ENCODE measurements at places on chromosomes 1 and 21.
A peak's percentile ranks its signal among the peaks of the same experiment; 100 is the strongest.

DNA sequence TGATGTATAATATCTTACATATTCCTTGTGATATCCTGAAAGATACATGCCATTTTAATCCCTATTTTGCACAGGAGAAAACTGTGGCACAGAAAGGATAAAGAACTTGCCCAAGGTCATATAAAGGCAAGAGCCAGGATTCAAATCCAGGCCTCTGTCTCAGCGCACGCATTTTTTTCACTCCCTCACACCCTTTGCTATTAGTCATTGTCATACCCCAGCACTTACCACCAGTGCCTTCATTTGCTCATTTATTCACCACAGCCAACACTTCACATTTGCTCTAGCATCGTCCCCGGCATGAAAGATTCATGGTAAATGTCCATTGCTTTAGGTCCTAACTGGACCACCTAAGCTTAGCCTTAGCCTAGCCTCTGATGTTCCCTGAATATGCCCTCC lies 14.2 kb downstream of the ALX3 start:
- no peak for DNase-seq

DNA sequence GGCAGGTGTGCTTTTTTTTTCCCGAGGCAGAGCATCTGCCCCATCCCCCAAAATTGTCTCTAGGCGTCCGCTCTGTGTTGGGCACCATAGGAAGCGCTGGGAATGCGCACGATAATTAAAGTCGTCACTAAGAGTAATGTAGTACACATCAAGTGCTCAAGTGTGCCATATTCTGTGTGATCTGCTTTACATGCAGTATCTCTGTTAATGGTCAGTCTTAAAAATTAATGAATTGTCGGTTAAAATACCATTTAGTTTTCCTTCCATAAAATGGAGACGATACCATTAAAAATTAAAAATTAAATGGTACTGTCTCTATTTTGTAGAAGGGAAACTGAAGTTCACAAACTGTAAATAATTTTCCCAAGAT lies 544 bp upstream of the CCT8 start:
- no peak for DNase-seq

- no peak for DNase-seq
Measured at GRCh38 chr21:32648165-32648564, 36.0 kb upstream of the CFAP298 start.

GRCh38 chr21:42570841-42571387 lies 57.3 kb downstream of the SLC37A1 start:
- DNase-seq: no peak

GRCh38 chr21:20258542-20258941 lies 739.7 kb upstream of the NCAM2 start:
- DNase-seq: no peak

DNA sequence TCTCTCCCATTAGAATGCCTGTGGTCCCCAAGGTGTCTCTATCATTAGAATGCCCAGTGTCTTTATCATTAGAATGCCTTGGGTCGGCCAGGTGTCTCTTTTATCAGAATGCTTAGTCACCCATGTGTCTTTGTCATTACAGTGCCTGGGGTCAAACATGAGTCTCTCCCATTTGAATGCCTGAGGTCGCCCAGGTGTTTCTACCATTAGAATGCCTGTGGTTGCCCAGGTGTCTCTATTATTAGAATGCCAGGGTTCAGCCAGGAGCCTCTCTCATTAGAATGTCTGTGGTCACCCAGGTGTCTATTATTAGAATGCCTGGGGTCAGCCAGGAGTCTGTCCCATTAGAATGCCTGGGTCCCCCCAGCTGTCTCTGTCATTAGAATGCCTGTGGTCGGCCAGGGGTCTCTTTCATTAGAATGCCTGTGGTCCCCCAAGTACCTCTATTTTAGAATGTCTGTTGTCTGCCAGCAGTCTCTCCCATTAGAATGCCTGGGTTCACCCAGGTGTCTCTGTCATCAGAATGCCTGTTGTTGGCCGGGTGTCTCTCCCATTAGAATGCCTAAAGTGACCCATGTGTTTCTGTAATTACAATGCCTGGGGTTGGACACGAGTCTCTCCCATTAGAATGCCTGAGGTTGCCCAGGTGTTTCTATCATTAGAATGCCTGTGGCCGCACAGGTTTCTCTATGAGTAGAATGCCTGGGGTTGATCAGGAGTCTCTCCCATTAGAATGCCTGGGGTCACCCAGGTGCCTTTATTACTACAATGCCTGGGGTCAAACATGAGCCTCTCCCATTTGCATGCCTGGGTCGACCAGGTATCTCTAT lies 57.1 kb downstream of the RNF187 start:
- no peak for DNase-seq

GRCh38 chr1:9655836-9656235 lies 4.3 kb downstream of the PIK3CD start:
- no peak for DNase-seq

DNA sequence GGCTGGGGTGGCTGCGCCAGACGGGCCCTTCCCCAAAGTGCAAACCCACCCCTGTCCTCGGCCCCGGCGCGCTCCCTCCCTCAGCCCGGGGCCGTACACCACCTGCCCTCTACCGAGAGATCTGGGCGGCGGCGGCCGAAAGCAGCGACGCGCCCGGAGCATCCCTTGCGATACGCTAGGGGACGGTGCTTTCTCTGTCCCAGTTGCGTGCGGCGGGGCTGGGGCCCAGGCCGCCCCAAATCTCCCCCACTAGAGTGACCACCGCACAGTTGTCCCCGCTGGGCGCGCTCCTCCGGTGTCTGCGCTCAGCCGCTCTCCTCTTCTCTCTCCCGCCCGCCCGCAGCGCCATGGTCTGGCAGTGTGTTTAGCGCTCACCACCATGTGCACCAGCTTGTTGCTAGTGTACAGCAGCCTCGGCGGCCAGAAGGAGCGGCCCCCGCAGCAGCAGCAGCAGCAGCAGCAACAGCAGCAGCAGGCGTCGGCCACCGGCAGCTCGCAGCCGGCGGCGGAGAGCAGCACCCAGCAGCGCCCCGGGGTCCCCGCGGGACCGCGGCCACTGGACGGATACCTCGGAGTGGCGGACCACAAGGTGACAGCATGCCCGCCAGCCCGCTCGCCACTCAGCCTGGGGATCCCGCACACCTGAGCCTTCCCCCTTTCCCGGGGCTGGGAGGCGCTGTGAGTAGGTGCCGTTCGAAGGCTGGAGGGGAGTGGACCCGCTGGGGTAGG lies 1.0 kb downstream of the ST6GALNAC5 start:
- DNase-seq: no peak

GRCh38 chr1:119186471-119186870 lies 46.0 kb upstream of the WARS2 start:
- no peak for DNase-seq

DNA sequence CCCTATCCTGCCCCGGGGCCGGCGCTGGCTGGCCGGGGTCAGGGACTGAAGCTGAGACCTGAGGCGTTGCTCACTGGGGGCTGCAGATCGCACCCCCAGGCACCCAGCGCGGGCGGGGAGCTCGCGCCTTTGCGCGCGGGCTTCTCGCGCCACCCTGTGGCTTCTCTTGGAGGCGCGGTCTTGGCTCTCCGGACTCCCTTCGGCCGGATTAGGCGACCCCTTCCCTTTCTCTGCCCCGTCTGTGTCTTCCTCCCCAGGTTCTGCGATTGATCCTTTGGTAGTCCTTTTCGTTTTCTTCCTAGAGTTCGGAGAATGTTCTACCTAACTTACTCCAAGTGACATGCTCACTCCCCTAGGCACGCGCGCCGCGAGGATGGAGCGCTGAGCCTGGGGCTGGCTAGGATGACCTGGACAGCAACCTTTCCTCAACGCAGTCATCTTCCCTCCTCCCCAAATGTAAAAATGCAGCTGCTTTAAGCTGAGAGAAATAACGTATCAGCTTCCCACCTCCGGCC lies 495 bp upstream of the NTRK1 start:
- peak; percentile 81 for DNase-seq

GRCh38 chr21:14817311-14817710 lies 247.5 kb downstream of the NRIP1 start:
- DNase-seq: no peak

GRCh38 chr21:39033878-39034589 lies 149.2 kb downstream of the PSMG1 start:
- no peak for DNase-seq
